Stimulated activated CD8-positive, alpha-beta memory T cell treated with anti-CD3 and anti-CD28 coated beads, Interleukin-2, amount 100 ng/mL, for 48 hours (primary cell): ENCODE measurements at places on chromosomes 7 and 10.

DNA sequence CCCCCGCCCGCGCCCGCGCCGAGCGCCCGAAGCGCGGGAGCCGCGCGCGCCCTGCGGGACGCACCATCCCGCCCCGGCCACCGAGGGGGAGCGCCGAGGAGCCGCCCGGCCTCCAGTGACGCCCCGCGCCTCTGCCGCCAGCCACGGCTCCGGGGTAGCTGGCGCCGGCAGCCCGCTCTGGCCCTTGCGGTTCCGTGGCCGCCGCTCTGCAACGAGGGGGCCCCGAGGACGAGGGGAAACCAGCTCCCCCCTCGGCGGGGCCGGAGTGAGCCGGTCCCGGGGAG, at the start of gene PAXIP1:
TSS of gene PAXIP1 (minus strand) at position 33 of the 284 bp plus-strand sequence. CDS start 195 bp downstream, outside the sequence.
- peak; percentile 38 for DNase-seq

- no peak for DNase-seq
Observed at GRCh38 chr10:72563327-72563932, 62.4 kb downstream of the MICU1 start.

DNA sequence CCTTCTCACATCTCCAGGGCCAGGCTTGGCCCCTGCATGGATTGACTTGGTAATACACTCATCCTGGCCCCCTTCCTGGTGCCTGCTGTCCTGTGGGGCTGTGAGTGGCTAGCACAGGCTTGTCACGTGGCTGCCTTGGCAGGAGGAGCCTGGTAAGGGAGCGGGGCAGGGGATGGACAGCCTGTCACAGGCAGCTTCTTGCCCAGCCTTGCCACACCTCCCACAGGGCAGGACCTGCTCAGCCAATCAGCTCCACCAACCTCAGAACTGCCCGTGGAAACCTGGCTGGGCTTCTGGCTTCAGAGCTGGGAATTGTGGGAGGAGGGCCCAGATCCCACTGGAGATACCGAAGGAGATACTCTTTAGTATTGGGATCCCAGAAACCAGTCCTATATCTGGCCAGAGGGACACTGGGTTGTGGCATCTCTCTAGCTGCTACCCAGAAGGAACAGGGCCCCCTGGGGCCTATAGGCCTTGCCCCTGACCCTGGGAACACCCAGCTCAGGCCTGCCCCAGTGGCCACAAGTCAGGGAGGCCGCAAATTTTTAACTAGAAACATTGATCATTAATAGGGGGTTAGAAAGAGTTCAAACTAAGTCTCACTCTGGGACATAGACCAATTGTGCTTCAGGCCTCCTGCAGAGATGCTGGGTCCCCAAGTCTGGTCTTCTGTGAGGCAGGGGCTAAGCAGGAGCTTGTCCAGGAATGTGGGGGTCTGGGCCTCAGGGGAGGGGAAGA, at the start of gene HOGA1:
TSS of gene HOGA1 (plus strand) at position 330 of the 738 bp plus-strand sequence. CDS start at position 645, 315 bp downstream.
- DNase-seq: no peak

GRCh38 chr7:139043823-139044812, 8.3 kb upstream of the ZC3HAV1L start:
- peak; percentile 62 for DNase-seq

GRCh38 chr10:31055573-31056251, 24.0 kb upstream of the ZNF438 start:
- no peak for DNase-seq
